Right ventricle myocardium superior (tissue), 1 donor: ENCODE measurements at places on chromosomes 7 and 10. TPM values are rescaled to one million over a fixed set of nuclear protein-coding genes. Genes with fewer than 3 reads are reported as not detected.

Gene IQUB
- 0.30 TPM for total RNA-seq

Gene GLRX3
- total RNA-seq, result 64.7 TPM

Gene IPMK
- 2.1 TPM for total RNA-seq

Gene NEUROG3
- not detected for total RNA-seq

Gene C7orf57
- total RNA-seq, result not detected

Gene SMC3
- total RNA-seq, result 20.3 TPM

Gene SH2B2
- total RNA-seq, result 0.67 TPM

Gene XRCC2
- total RNA-seq, result 0.38 TPM

Gene EPDR1
- total RNA-seq, result 49.1 TPM
